ENCODE measurements at places on chromosomes 3 and 15.

DNA sequence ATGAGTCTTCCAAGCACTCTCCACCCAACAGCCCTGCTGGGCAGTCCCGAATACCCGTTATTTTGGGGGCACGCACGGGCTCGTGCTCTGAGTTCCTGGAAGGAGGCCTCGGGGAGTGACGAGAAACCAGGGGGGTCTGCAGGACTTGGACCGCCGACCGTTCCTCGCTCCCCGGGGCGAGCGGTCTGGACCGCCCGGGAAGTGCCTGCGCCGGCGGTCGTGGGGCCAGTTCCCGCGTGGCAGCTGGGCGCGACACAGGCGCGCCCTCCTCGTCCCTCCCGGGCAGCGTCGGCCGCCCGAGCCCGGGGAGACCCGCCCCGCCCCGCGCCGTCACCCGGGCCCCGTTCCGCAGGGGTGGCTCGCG, 387 bp downstream of the GNB4 start:
- no peak for DNase-seq

DNA sequence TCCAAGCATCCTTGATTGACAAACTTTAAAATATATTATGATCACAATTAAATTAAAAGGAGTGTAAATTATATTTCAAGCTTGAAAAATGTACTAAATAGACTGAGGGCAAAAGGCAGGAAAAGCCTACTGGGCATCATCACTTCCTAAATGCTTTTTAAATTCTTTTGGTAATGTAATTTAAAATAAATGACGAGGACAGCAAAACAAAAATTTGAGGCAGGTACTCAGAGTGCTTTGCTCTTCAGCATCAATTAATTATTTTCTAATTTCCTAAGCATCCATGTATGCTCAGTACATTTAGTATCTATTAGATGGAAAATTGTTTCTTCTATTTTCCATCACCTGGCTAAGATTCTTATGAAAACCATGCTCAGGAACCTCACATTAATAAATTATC, 5.2 kb downstream of the CBLB start:
- no peak for DNase-seq

DNA sequence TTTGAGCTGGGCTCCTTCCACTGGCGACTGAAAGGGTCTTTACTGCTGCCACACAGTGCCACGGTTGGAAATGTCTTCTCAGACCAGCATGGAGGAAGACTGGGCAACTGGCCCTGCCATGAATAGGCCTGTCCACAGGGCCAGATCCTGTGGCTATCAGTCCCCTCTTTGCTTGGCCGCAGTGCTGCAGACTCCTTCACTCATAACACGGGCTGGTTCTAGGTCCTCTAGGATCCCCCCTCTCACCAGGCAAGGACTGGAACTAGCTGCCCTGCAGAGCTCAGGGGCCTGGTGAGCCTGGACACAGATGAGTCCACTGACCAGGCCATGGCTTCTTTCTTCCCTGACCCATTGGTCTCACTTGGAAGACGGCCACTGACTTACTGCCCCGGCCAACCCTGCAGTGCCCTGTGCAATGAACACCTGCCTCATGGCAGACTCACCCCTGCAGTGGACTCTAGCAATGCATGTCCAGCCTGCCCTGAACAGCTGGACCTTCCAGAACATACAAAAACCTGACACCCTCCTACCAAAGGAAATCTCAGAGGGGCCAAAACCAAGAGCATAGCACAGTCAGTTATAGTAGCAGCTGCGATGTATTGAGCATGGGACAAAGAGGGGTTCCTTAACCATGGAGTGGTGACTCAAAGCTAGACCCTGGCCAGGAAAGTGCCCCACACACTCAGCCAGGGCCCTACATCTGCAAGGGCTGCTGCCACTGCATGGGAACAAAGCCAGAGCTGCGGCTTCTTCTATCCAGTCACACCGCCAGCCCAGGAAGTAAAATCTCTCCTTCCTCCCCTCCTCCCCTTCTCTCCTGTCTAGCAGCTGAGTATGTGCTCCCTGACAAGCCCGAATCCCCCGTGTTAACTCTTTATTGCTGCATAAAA, 72.1 kb upstream of the ITGA11 start:
- DNase-seq, result no peak

GRCh38 chr3:167823738-167824137, 88.2 kb downstream of the SERPINI1 start:
- DNase-seq, result no peak
